NCI-H1092 (cell line): ENCODE measurements at places on chromosomes 12 and 14.
A peak's percentile ranks its signal among the peaks of the same experiment; 100 is the strongest.

DNA sequence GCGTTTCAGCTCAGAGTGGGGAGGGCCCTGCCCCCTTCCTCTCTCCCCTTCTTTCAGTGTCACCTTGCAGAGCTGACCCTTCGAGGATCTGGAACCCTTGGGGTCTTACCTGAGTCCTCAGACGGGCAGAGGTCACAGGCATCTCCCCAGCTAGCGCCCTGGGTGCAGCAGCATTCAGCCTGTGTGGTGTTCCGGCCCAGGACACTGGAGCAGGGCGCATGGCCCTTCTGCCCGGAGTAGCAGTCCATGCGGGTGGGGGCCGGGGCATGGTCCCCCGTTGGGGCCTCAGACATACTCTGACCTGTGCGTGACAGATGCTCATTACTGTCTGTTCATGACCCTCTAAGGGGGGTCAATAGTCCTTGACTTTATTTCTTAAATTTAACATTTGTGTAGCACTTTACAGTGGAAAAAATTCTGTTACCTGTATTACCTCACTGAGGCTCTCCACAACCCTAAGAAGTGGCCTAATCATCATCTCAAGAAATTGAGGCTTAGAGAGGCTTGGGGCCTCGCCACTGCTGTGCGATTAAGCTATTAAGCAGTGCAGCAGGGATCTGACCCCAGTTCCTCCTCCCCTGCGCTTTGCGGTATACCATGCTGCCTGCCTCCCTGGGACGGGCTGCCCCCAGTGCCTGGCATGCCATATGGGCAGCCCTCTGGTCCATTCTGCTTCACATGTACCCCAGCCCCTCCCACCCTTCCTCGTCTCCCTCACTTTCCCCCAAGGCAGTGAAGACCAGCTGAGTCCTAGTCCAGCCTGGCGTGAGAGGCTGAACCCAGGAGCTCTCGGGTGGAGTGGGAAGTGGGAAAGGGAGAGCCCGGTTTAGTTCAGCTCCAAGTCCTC, 11.5 kb downstream of the ISCA2 start:
- no peak for DNase-seq

DNA sequence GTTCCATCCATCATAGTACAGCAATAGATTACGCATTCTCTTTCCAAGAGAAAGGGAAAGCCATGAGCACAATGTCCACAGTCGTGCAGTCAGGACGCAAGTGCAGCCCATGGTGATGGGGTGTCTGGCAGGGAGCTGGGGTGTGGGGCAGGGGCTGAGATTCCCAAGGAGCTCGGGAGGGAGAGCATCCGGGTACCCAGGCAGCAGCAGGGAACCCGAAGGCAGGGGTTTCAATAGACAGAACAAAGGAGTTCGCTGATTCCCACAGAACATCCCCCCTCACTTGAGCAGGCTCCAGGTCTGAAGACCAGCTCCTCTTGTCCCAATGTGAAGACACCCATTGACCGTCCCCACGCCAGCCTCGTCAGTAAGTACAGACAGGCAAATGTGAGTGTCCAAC, 13.5 kb downstream of the ANHX start:
- DNase-seq, result no peak

DNA sequence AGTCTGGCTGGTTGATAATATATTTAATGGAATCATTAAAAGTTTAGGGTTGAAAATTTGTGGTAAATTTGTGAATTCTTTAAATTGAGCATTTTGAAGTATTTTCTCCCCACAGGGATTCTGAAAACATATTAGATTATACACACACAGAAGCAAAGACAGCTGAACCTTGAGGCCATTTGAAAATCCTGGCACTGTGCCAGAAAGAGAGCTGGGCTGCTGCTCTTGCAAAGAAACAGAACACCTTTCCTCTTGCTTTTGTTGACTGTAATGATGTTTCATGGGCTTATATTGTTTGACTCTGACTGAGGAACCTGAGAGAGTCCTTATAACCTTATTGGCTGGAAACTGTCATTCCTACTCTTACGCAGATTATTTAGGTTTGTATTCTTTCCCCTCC, 4.8 kb downstream of the RNF34 start:
- DNase-seq, result peak; percentile 38

- no peak for DNase-seq
Measured at GRCh38 chr12:58916161-58916621, 4.1 kb downstream of the LRIG3 start.

- DNase-seq, result no peak
Measured at GRCh38 chr14:81523016-81523415, 10.6 kb downstream of the SEL1L start.

- peak; percentile 31 for DNase-seq
Measured at GRCh38 chr12:128573907-128574306, 249.9 kb downstream of the SLC15A4 start.

DNA sequence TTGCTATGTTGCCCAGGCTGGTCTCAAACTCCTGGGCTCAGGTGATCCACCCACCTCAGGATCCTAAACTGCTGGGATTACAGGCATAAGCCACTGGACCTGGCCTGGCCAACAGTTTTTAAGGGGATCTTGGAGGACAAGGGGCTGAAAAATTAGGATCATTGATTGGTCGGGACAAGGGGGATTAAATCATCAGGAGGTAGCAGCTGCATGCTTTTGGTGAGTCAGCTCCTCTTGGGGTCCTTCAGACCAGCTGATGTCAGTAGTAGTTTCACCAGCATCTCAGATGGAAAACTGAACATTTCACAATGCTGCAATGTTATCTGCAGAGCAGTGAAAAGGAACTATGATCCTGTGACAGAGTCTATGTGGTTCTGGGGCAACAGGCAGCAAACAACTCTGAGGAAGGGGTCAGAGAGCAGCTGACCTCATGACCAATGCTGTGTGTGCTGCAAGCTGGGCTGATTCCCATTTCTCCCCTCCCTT, 6.3 kb downstream of the LRRC74A start:
- no peak for DNase-seq

GRCh38 chr14:29716150-29716549, 211.5 kb downstream of the PRKD1 start:
- no peak for DNase-seq

GRCh38 chr12:68370006-68370590, 37.9 kb upstream of the MDM1 start:
- no peak for DNase-seq

DNA sequence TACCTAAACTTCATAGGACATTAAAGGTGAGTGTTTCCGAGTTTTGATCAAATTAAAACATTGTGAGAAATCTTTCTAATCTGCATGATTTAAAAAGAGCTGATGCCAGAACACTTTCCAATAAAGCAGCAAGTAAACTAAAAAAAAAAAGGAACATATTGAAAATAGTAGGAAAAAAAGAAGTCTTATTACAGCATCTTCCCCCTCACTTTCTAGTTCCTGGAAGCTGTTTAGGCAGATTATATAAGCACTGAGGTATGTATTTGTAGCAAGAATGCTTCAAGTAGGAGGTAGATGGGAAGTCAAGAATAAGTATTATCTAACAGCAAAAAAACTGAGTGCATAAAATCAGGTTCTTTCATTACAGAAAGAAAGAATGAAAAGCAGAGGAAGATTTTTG, 45.8 kb downstream of the ERO1A start:
- DNase-seq, result no peak

DNA sequence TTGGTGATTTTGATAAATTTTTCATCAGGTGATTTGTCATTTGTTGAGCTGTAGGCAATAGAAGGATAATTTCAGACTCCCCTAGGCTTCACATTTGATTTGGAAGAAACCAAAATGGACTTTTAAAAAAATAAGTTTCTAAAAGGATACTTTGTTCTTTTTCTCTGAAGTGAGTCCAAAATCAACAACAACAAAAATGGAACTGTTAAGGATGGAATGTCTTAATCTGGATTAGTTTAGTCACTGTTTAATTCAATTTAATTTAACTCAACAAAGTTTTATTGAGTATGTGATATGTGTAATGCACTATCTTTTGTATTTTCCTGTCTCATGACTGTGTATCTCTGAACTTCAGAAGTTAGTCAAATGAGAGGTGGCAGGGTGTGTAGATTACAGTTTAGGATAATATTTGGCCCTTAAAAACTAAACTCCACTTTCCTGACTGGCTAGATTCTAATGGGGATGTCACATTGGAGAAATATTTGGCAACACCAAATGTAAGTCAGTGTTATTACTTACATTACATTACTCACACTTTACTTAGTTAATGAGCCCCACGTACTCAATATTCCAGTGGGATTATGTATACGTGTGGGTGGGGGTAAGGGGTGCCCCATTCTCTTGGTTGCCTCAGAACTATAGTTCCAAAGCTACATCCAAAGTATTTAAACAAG, 209.7 kb downstream of the BCAT1 start:
- DNase-seq, result no peak

DNA sequence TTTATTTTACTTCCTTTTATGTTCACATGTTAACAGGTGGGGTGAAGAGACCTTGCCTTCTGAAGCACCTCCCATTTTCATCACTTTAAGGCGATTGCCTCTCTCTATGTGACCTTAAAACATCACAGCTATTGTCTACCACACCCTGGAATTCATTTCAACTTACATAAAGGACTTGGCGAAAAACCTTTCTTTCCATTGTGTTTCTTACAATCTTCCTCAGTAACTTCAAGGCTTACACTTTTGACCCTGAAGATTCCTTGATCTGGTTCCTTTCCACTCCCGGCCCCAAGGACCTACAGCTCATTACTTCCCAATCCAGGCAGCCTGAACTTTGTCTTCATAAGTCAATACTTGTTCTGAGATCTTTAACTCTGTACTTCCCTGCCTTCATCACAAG, 443.3 kb downstream of the ADAMTS20 start:
- DNase-seq, result no peak
